GM06990 (cell line): ENCODE measurements at places on chromosomes 5 and 9.

- DNase-seq = no peak
Measured at GRCh38 chr9:96859461-96860198, 5.3 kb upstream of the ZNF782 start.

GRCh38 chr9:99425923-99426842 lies 204.1 kb downstream of the SEC61B start:
- DNase-seq = no peak

DNA sequence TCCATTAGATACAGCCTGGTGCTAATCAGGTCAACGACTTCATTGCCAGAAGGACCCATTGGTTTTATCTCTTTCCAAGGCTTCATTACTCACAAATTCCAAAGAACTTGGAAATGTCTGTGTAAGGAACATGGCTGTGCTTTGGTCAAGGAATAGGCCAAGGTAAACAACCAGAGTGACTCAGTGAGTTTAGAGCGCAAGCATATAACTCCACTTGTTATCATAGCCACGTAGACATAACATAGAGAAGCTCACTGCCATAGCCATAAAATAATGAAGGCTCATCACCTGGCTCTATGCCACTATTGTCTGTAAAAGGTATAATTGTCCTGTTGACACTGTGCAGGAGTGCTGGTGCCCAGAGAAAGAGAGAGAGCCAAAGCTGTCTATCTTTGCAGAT lies 139.3 kb upstream of the PLCXD3 start:
- no peak for DNase-seq

GRCh38 chr5:73201547-73202513 lies 28.8 kb downstream of the TMEM174 start:
- peak; percentile 31 for DNase-seq

DNA sequence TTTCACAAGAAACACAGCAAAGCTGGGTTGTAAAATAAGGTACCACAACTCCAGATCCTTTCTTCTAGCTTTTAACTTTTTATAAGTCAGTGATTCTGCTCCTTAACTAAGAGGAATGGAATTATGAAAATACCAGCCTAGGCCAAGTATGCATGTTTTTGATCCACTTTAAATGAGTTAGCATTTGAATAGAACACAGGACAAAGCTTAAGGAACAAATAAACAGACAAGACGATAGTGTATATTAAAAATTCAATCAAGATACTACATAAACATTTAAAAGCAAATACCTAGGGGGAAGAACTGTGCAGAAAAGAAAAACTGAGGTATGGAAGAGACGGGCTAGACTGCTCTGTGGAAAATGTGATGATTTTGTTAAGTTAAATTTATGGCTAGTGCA lies 200.7 kb downstream of the LURAP1L start:
- no peak for DNase-seq

- DNase-seq = no peak
Measured at GRCh38 chr9:88995627-88996026, 4.4 kb downstream of the S1PR3 start.

DNA sequence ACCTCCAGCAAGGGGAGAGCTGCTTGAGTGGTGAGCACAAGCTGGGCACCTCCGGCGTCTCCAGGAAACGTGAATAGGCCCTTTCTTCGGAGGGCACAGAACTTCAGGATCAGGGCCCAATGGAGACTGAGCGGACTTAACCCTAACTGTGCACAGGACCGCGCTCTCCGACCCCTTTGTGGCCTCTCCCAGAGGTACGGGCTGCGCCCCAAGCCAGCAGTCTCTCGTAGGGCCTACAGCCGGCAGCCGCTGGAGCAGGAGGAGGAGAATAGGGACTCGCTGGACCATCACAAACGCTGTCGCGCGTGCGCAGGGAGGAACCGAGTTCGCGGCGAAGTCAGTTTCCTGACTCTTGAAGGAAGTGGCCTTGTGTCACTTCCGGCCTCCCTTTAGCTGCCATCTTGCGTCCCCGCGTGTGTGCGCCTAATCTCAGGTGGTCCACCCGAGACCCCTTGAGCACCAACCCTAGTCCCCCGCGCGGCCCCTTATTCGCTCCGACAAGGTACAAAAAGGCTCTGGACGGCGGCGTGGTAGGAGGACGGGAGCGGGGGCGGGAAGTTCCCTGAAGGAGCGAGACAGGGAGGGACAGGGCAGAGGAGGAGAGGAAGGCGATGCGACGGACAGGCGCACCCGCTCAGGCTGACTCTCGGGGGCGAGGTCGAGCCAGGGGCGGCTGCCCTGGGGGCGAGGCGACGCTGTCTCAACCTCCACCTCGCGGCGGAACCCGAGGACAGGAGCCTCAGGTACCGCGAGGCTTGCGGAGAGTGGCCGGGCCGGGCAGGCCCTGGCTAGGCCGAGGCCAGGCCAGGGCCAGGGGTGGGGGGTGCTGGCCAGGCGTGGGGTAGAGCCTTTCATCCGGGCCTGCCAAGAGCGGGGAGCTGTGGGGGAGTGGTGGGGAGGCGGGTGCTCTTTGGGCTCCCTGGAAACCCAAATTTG lies at the start of gene BTF3:
Gene BTF3 (plus strand): TSS at position 386 of the 936 bp plus-strand sequence. CDS start 226 bp downstream, at position 612.
- peak; percentile 97 for DNase-seq

GRCh38 chr5:127741412-127741811 lies 38.2 kb downstream of the CCDC192 start:
- no peak for DNase-seq

GRCh38 chr5:112965733-112966306 lies 10.8 kb upstream of the DCP2 start:
- no peak for DNase-seq

DNA sequence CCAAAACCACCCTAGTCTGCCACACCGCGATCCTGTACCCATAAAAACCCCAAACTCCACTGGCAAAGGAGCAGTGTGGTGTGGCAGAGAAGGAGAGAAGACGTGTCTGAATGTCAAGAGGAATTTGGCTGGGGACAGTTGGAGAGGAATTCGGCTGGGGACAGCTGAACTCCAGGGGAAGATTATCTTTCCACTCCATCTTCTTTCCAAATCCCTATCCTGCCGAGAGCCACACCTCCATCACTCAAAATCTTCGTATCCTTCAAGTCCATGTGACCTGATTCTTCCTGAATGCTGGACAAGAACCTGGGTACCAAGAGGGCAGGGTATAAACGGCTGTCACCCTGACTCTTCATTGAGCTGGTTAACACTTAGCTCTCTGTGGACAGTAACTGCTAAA lies 448.1 kb downstream of the ARHGEF28 start:
- DNase-seq = no peak

- DNase-seq = no peak
Measured at GRCh38 chr9:131266266-131267229, 9.8 kb downstream of the FAM78A start.

- DNase-seq = no peak
Measured at GRCh38 chr5:40547994-40548575, 131.6 kb upstream of the PTGER4 start.

DNA sequence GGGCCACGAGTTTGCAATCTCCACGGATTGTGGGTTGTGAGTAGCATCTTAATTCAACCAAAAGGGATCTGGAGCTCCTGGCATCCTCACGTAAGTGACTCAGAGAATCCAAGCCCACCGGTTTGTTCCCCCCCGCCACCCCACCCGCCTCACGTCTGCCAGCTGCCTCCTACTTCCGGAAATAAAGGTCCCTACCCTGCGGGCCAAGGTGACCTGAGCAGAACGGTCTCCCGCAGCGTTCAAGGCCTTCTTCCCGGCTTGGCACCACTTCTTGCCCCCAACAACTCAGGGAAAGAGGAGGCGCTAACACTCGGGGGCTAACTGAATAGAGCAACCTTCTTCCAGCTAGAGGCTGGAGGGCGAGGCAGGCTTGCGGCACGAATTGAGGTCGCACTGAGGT lies 8.8 kb upstream of the GPRIN1 start:
- DNase-seq = no peak

GRCh38 chr5:38417658-38418017 lies 138.8 kb downstream of the LIFR start:
- no peak for DNase-seq

DNA sequence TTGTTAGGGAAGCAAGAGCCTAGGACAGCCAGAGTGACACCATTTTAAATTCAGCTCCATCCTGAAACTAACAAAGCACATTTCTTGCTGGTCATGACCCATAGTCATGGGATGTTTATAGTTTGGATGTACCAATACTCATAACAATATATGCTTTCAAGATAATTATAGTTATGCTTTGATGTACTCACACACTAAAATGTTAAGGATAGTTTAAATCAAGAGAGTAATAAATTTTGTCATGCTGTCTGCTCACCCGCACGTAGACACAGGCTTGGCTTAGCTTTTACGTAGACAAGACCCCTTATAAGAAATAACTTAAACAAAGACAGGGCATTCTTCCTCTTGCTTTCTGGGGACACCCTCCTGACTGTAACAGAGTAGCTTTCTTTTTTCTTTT lies 8.9 kb upstream of the STXBP1 start:
- no peak for DNase-seq

- no peak for DNase-seq
Measured at GRCh38 chr5:37715361-37715760, 124.5 kb downstream of the GDNF start.

DNA sequence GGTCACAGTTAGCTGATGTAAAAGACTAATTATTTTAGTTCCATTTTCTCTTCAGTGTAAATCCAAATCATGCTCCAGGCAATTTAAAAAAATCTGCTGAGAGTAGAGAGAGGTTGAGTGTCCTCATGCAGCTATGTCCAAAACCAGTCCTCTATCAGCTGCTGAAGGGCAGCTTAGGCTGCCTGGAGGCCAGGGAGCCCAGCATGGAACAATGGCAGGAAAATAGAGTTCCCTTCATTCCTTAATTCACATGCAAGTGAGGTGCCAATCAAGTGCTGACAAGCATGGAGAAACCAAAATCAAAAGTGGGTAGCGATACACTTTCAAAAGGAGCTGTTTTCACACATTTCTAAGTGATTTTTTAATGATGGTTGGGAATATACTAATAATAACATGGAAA lies 78.3 kb upstream of the POU5F2 start:
- no peak for DNase-seq

DNA sequence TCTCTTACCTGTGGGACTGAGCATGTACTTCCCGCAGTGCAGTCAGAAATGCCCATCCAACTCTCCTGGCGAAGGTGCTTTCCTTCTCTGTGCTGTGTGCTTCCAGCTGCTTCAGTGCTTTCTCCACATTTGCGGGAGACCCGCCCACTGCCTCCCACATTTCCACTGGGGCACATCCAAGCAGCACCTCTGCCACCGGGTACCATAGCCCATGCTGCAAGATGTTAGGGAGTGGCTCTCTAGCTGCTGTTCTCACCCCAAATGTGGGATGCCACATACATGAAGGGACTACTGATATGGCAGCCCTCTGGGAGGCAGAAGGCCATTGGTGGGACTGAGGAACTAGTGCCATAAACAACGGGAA lies 8.8 kb downstream of the DMAC1 start:
- no peak for DNase-seq

GRCh38 chr9:19408316-19408692 lies 505 bp upstream of the ACER2 start:
- DNase-seq = no peak

- DNase-seq = no peak
Measured at GRCh38 chr9:104094534-104095015, 466 bp downstream of the SMC2 start.

- DNase-seq = no peak
Measured at GRCh38 chr5:154164249-154164581, 26.3 kb upstream of the GALNT10 start.

DNA sequence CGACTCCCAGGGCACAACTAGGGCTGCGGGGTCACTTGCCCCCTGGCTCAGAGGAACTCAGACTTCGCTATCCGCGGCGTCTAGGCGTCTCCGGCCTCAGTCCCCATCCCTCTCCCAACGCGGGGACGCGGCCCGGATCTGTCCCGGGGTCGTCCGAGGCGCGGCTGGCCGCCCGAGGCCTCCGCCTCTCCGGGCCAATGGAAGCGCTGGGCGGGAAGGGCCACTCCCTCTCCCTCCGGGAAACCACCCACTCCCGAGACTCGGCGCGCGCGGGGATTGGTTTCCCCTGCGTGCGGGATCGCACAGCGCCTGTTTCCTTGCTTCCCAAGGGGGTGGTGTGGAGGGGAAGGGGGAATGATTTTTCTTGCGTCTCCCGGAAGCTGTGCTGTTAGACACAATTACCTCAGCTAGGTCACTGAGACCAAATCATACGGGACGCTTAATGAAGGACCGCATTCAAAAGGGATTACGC lies 38.3 kb downstream of the NR2F1 start:
- no peak for DNase-seq
